ENCODE measurements at places on chromosomes 7 and 10. TPM values are rescaled to one million over a fixed set of nuclear protein-coding genes. Genes with fewer than 3 reads are reported as not detected.

DNA sequence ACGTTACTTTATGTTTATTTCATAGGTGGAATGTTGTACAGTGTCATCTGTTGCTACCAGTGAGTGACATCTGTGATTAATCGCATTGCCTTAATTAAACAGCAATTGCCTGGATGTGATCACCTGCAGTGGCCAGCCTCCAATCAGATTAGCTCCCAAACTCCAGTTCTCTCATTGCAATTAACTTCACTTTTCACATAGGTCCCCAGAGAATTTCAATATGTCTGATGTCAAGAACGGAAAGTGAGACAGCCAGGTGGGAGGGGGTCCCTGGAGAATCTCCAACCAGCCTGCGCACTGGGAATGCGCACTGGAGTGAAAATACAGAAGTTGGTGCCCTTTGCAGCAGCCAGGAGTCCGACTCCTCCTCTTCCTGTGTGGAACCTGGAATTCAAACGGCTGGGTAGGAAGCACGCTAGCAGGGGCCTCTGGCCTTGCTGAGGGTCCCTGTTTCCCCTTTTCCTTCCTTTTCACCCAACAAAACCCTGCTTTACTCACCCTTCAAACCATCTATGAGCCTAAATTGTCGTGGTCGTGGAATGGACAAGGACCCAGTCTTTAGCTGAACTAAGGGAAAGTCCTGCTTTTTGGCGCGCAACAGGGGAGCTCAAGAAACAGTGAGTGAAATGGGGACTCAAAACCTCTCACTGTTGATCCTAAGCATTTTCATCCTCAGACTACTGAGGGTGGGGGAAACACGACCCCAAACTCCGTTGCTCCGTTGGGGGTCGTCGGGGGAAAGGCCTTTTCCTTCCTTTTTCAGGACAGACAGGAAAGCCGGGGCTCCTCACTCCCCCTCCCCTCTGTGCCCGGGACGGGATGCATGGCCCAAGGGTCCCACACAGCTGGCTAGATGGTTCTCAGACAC, 1355.5 kb upstream of the LRRTM3 start:
- no peak overlapping the region for H3K4me3 ChIP-seq
- no peaks in the 10 kb centered on the region for H3K4me1 ChIP-seq
- H3K36me3 ChIP-seq, result no peaks in the 10 kb centered on the region
- no peaks in the 10 kb centered on the region for H3K27me3 ChIP-seq
- no peak for DNase-seq
- no peak overlapping the region for H3K27ac ChIP-seq

DNA sequence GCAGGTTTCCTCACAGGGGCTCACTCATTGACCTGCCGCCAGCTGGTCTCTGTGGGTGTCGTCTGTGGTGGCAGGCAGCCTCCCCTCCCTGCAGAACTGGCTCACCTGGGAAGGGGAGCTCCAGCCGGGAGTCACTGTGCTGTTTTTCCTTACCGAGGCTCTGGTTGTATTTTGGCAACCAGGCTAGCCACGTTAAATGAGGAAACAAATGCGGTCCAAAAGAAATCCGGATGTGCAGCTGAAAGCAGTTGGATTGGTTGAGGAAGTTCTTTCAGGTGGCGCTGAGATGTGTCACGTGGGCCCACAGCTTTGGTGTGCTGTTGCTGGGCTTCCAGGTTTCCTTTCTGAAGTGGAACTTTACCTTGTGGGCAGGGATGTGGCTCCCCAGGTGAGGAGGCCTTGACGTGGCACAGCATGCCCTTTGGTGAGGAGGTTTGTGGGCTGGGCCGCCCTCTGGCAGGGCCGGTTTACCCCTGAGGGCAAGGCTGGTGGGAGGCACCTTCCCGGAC, 14.2 kb downstream of the MTURN start:
- H3K4me3 ChIP-seq, result peak overlapping the region; percentile 31
- peak; percentile 51 for DNase-seq
- no peaks in the 10 kb centered on the region for H3K27me3 ChIP-seq
- H3K4me1 ChIP-seq, result peaks cover 9% of the 10 kb centered on the region

The CYP3A4 gene
- total RNA-seq, result not detected

DNA sequence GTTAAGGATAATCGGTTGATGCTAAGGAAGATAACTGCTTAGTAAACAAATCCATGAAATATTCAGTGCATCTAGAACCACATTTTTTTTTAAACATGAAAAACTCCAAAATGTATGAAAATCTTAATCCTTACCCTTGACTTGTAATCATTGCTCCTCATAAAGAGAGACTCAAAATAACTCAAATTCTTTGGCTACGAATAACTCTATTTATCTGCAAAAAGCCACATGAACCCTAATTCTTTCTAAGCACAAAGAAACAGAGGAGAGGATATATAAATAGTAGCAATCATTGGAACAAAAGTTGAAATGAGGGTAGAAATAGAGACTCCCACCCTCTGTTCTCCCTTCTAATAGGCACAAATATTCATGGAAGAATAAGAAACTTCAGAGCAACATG, 40.2 kb downstream of the ANK3 start:
- no peaks in the 10 kb centered on the region for H3K4me1 ChIP-seq
- H3K36me3 ChIP-seq, result no peaks in the 10 kb centered on the region
- H3K27me3 ChIP-seq, result no peaks in the 10 kb centered on the region
- no peak for DNase-seq

GRCh38 chr7:6516387-6516983, 34.8 kb downstream of the GRID2IP start:
- peaks cover 6% of the 10 kb centered on the region for H3K4me1 ChIP-seq
- H3K4me3 ChIP-seq, result peak overlapping the region; percentile 63
- no peak overlapping the region for H3K27ac ChIP-seq
- no peaks in the 10 kb centered on the region for H3K27me3 ChIP-seq
- no peaks in the 10 kb centered on the region for H3K36me3 ChIP-seq

The COL28A1 gene
- total RNA-seq, result not detected

DNA sequence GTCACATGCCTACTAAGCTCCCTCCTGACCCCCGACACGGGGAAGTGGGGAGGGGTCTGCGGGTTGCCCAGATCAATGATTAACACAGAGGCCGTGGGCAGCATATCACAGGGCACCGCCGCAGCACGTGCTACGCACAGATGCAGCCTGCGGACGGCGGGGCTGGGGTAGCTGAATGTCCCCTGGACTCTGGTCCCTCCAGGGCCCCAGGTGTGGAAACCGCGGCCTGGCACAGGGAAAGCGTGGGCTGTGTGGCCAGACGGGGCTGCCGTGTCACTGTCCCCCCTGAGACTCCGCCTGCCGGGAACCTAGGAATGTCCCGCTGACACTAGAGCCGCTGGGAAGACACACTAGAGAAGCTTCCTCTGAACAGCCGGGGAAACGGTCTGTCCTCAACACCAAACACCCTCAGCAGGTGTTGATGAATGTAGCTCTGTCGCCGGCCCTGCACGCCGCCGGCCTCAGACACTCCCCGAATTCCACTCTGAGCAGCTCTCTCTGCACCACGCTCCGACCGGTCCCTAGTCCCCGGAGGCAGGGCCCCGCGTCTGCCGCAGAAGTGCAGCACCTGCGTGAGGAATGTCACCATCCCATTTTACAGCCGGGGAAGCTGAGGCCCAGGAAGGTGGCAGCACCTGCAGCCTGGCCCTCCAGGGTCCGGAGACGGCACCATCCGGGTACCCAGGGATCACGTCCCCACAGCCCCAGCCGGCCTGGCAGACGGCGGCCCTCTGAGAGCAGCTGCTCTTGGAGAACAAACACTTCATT, 33.4 kb upstream of the PDGFA start:
- peaks cover 9% of the 10 kb centered on the region for H3K36me3 ChIP-seq
- no peak overlapping the region for H3K27ac ChIP-seq
- DNase-seq, result no peak
- H3K4me1 ChIP-seq, result no peaks in the 10 kb centered on the region
- H3K4me3 ChIP-seq, result no peak overlapping the region

The ARL3 gene
- 5.3 TPM for total RNA-seq

GRCh38 chr7:16921644-16922257, 40.0 kb upstream of the AGR3 start:
- no peak for DNase-seq
- H3K27ac ChIP-seq, result no peak overlapping the region
- H3K4me1 ChIP-seq, result peaks cover 9% of the 10 kb centered on the region
- no peaks in the 10 kb centered on the region for H3K27me3 ChIP-seq
- no peak overlapping the region for H3K4me3 ChIP-seq
- no peaks in the 10 kb centered on the region for H3K36me3 ChIP-seq

GRCh38 chr7:113044394-113044793, 42.2 kb downstream of the GPR85 start:
- H3K27ac ChIP-seq, result no peak overlapping the region
- no peaks in the 10 kb centered on the region for H3K36me3 ChIP-seq
- H3K4me1 ChIP-seq, result no peaks in the 10 kb centered on the region

GRCh38 chr7:141201145-141201885, 127.5 kb downstream of the TMEM178B start:
- no peaks in the 10 kb centered on the region for H3K36me3 ChIP-seq
- H3K27ac ChIP-seq, result no peak overlapping the region
- H3K4me3 ChIP-seq, result no peak overlapping the region
- no peak for DNase-seq
- H3K4me1 ChIP-seq, result no peaks in the 10 kb centered on the region
- H3K27me3 ChIP-seq, result peaks cover 10% of the 10 kb centered on the region

DNA sequence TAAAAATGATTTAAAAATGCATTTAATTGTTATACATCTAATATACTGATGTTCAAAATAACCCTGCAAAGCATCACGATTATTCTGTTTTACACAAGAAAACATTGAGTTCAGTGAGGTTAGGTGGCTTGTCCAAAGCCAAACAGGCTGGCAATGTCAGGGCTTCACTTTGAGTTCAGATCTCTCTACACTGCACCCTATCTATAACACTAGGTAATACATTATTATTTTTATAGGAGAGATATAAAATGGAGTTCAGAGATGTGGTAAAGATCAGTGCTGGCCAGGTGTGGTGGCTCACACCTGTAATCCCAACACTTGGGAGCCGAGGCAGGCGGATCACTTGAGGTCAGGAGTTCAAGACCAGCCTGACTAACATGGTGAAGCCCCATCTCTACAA, 165.9 kb upstream of the MYO3A start:
- H3K4me3 ChIP-seq, result no peak overlapping the region
- no peak overlapping the region for H3K27ac ChIP-seq
- no peaks in the 10 kb centered on the region for H3K36me3 ChIP-seq

- H3K36me3 ChIP-seq, result peaks cover 66% of the 10 kb centered on the region
- H3K4me3 ChIP-seq, result no peak overlapping the region
- peak overlapping the region; percentile 92 for H3K27ac ChIP-seq
- H3K27me3 ChIP-seq, result no peaks in the 10 kb centered on the region
- no peak for DNase-seq
Observed at GRCh38 chr10:62085404-62085803, 183.2 kb downstream of the RTKN2 start.

DNA sequence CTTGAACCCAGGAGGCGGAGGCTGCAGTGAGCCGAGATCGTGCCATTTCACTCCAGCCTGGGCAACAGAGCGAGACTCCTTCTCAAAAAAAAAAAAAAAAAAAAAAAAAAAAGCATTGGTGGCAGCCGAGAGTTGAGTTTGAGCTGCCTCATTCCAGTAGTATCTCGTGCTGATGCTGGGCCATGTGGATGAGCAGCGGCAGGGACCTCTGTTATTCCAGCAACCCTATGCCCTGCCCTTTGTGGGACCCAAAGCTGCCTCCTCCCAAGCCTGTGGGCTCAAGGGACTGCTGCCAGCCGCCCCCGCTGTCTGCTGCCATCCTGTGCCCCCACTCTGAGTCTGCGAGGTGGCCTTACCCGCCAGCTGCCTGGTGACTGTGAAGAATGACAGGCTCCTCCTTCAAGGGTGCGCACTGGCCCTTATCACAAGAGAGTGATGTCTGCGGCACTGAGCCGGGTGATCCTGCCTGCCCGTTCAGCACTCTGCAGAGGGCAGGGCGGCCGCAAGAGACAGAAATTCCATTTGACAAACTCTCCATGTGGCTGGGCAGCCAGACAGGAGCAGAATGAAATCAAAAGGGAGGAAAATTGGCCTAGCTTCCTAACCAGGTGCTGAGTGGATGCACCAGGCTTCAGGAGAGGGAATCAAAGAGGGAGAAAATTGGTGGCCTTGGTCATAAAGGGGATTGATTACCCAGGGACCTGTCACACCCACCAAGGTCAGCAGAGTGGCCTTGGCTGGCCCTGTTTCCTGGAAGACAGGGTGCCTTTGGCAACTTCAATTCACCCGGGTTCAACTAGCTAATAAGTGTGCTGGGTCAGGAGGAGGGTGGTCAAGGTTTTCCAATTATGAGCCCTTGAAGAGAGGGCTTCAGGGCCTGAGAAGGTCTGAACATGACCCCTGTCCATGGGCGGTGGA, 65.3 kb upstream of the ZMIZ1 start:
- DNase-seq, result no peak
- peaks cover 11% of the 10 kb centered on the region for H3K4me1 ChIP-seq
- no peaks in the 10 kb centered on the region for H3K36me3 ChIP-seq
- H3K27ac ChIP-seq, result no peak overlapping the region
- H3K4me3 ChIP-seq, result no peak overlapping the region

The SMKR1 gene
- 3.6 TPM for total RNA-seq

- H3K4me3 ChIP-seq, result peak overlapping the region; percentile 86
- H3K27me3 ChIP-seq, result no peaks in the 10 kb centered on the region
- H3K4me1 ChIP-seq, result peaks cover 49% of the 10 kb centered on the region
- H3K36me3 ChIP-seq, result no peaks in the 10 kb centered on the region
- DNase-seq, result peak; percentile 70
Observed at GRCh38 chr10:31927884-31928548, 615 bp downstream of the ARHGAP12 start.

The LRRTM3 gene
- not detected for total RNA-seq

GRCh38 chr10:21202776-21203462, 305.8 kb upstream of the NEBL start:
- H3K4me1 ChIP-seq, result no peaks in the 10 kb centered on the region
- H3K4me3 ChIP-seq, result no peak overlapping the region
- H3K27ac ChIP-seq, result no peak overlapping the region
- DNase-seq, result no peak

GRCh38 chr10:17430647-17431355, 23.6 kb downstream of the ST8SIA6 start:
- peaks cover 53% of the 10 kb centered on the region for H3K4me1 ChIP-seq
- no peaks in the 10 kb centered on the region for H3K36me3 ChIP-seq
- H3K27me3 ChIP-seq, result peaks cover 2% of the 10 kb centered on the region
- DNase-seq, result peak; percentile 70
- no peak overlapping the region for H3K4me3 ChIP-seq
- H3K27ac ChIP-seq, result no peak overlapping the region

GRCh38 chr7:128941946-128942526, 4.3 kb downstream of the IRF5 start:
- no peak overlapping the region for H3K27ac ChIP-seq
- no peak overlapping the region for H3K4me3 ChIP-seq
- peaks cover 16% of the 10 kb centered on the region for H3K27me3 ChIP-seq
